Tibial nerve (tissue), 4 donors: ENCODE measurements at places on chromosomes 16 and 17.

- DNase-seq = no peak
- no peak overlapping the region for H3K27ac ChIP-seq
- H3K36me3 ChIP-seq = peaks cover 15% of the 10 kb centered on the region
- H3K4me1 ChIP-seq = no peaks in the 10 kb centered on the region
- H3K4me3 ChIP-seq = no peak overlapping the region
- no peaks in the 10 kb centered on the region for H3K27me3 ChIP-seq
Measured at GRCh38 chr16:53154513-53154912, 99.7 kb downstream of the CHD9 start.

GRCh38 chr17:43912635-43913304 is 5.4 kb upstream of the MPP2 start:
- no peaks in the 10 kb centered on the region for H3K36me3 ChIP-seq
- DNase-seq = no peak
- no peaks in the 10 kb centered on the region for H3K4me1 ChIP-seq
- no peak overlapping the region for H3K4me3 ChIP-seq

DNA sequence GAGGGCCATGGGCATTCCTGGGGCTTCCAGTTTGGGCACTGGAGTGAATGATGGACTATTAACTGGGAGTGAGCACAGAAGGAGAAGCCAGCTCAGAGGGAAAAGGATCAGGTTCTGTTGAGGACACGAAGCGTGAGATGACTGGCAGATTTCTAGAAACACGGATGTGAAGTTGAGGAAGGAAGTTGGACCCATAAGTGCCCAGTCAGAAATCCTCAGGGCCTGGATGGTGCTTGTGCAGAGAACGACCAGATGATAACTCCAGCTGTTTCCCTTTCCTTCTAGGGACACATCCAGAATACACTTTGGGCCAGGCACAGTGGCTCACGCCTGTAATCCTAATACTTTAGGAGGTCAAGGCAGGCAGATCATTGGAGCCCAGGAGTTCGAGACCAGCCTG is 23.3 kb upstream of the ANKRD40CL start:
- no peaks in the 10 kb centered on the region for H3K36me3 ChIP-seq
- no peak overlapping the region for H3K27ac ChIP-seq
- no peak for DNase-seq
- no peaks in the 10 kb centered on the region for H3K27me3 ChIP-seq
- H3K4me1 ChIP-seq = no peaks in the 10 kb centered on the region

DNA sequence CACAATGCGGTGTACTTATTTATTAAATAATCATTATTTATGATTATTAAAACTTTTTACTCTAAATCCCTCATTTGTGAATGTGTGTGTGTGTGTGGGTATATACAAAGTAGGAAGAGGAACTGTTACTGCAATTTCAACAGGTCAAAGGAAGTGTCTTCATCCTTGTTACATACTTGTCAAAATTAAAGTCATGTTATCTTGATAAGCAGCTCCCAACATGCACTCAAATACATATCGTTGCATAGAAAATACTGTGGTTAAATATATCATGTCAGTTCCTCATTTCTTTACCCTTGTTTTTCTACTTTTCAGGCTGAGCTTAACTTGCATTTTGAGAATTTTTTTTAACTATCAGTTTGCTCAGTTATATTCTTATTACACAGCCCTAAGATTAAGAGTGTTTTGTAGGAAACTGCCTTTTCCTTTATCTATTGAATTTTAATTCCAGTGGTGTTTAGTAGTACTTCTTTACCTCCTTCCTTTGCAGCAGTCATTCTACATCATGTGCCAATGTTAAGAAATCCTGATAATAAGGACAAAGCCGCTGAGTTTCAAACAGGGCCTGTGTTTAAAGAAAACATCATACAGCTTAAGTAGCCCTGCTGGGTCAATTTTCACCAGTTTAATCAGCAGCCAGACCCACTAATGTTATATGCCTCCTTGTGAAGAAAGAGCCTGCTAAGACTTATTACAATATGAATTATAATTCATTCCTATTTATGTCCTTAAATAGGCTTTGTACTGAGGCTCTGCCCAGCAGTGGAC is 7.2 kb downstream of the EFCAB5 start:
- H3K4me3 ChIP-seq = no peak overlapping the region
- no peak for DNase-seq
- no peaks in the 10 kb centered on the region for H3K4me1 ChIP-seq

DNA sequence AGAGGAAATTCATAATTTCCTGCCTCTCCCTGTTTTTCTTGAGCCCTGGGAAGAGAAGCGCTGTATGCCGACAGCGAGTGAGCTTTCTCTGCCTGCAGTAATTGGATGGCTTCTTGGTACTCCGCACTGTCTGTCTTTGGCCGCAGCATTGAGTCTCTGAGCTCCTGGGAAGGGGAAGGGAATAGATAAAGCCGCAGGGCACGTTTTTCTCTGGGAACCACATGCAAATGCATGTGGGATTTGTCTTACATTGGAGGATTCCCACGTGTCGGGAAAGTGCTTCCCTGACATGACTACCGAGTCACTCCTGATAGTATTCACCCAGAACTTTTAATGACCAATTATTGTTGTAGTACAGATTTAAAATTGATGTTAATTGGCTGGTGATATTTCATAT is 385.9 kb downstream of the CPPED1 start:
- H3K4me1 ChIP-seq = no peaks in the 10 kb centered on the region
- H3K36me3 ChIP-seq = no peaks in the 10 kb centered on the region
- H3K27me3 ChIP-seq = no peaks in the 10 kb centered on the region
- DNase-seq = no peak
- no peak overlapping the region for H3K27ac ChIP-seq

DNA sequence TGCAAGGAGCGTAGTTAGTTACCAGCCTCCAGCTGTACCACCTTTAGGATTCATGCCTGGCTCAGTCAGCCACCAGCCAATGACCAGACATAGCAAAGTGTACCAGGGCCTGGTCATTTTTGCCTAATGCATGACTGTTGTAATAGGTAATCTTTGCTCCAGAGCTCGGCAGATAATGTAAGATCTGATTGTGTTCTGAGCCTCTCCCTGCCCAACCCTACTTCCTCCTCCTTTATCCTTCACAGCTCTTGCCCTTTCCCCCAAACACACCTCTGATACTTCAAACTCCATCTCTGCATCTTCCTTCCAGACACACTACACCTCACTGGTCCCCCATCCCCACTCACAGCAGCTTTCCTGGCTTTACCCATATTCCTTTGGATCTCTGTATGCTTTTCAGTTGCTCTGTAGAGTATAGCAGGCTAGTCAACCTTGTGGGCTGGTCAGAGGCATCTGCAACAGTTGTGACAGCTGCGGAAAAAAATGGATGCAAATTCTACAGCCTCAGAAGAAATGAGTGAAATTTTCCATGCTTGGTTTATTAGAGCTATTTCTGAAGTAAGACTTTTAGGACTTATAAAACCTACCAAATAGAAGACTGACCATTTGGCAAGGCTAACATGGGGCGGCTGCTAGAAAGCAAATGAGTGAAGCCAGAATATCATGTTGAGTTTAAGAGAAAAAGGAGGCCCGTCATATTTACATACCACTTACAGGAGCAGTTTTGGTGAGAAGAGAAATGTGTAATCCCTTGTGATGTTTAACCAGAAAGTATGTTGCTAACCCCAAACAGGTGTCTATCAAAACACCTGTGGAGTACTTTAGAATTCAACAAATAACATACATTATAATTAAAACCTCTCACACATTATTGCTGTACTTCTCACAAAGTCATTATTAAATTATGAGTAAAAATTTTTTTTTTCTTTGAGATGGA is 19.9 kb upstream of the C16orf87 start:
- H3K4me1 ChIP-seq = no peaks in the 10 kb centered on the region
- H3K27ac ChIP-seq = no peak overlapping the region
- no peaks in the 10 kb centered on the region for H3K36me3 ChIP-seq
- DNase-seq = no peak
- H3K4me3 ChIP-seq = no peak overlapping the region

- H3K4me1 ChIP-seq = no peaks in the 10 kb centered on the region
- H3K27ac ChIP-seq = no peak overlapping the region
- H3K36me3 ChIP-seq = no peaks in the 10 kb centered on the region
- H3K4me3 ChIP-seq = no peak overlapping the region
Measured at GRCh38 chr16:47136099-47136842, 7.5 kb downstream of the NETO2 start.

GRCh38 chr16:68365167-68365817 is 54.5 kb downstream of the PRMT7 start:
- no peak overlapping the region for H3K27ac ChIP-seq
- H3K4me1 ChIP-seq = no peaks in the 10 kb centered on the region
- no peak for DNase-seq
- H3K4me3 ChIP-seq = no peak overlapping the region
- no peaks in the 10 kb centered on the region for H3K36me3 ChIP-seq
- H3K27me3 ChIP-seq = peaks cover 26% of the 10 kb centered on the region

DNA sequence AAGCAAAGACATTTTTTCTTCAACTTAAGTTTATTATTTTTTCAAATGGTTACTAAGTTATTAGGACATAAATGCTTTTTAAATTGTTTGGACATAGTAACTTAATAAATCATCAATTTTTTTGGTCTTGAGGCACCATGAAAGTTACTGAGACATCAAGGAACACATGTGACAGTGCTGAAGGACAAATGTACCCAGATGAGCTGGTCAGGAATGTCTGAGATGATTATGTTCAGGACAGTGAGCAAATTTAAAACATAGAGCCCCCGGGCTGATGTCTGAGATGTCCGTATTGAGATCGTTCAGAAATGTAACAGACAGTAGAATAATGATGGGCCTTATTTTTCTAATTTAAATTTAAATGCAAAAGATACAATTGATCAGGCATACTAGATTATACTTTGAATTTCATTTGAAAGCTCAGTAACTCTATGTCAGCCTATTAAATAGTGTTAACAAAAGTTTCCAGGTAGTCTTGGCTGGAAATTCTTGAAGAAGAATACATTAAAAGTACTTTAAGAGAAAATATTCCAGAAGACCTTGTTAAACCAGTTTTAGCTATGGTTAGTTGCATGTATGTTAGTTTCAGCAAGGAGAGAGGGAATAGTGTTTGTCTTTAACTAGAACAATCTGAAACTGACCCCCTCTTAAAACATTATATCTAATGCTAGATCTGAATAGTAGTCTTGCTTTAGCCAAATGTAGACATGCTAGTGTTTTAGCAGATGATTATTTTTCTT is 36.4 kb downstream of the SEC14L1 start:
- no peak overlapping the region for H3K27ac ChIP-seq
- H3K36me3 ChIP-seq = no peaks in the 10 kb centered on the region
- H3K27me3 ChIP-seq = no peaks in the 10 kb centered on the region

GRCh38 chr17:29326023-29326813 is 32.3 kb upstream of the NUFIP2 start:
- no peak overlapping the region for H3K4me3 ChIP-seq
- no peak overlapping the region for H3K27ac ChIP-seq
- no peaks in the 10 kb centered on the region for H3K36me3 ChIP-seq
- no peaks in the 10 kb centered on the region for H3K27me3 ChIP-seq
- no peaks in the 10 kb centered on the region for H3K4me1 ChIP-seq

DNA sequence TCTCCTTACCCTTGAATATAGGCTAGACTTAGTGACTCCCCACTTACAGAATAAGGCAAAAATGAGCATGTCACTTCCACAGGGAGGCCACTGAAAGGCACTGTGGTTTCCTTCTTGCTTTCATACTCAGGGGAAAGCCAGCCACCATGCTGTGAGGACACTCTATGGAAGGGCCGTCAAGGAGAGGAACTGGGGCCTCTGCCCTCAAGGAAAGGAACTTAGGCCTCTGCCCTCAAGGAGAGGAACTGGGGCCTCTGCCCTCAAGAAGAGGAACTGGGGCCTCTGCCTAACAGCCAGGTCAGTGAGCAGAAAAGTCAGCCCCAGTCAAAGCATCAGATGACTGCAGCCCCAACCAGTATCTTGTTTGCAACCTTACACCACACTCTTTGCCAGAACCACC is 30.1 kb downstream of the VPS35 start:
- no peaks in the 10 kb centered on the region for H3K27me3 ChIP-seq
- H3K36me3 ChIP-seq = peaks cover 12% of the 10 kb centered on the region
- no peaks in the 10 kb centered on the region for H3K4me1 ChIP-seq
- H3K27ac ChIP-seq = no peak overlapping the region
- no peak overlapping the region for H3K4me3 ChIP-seq
- DNase-seq = no peak

GRCh38 chr17:75012346-75013091 is at the start of gene MRPL58:
Gene MRPL58, plus strand, starts transcription at chr17:75012670. Its CDS starts 17 bp downstream, at chr17:75012687.
- no peaks in the 10 kb centered on the region for H3K36me3 ChIP-seq
- H3K27me3 ChIP-seq = no peaks in the 10 kb centered on the region
- peak; percentile 53 for DNase-seq
- H3K4me1 ChIP-seq = peaks cover 35% of the 10 kb centered on the region
- H3K27ac ChIP-seq = peak within 1 kb of the TSS; percentile 91
- peak within 1 kb of the TSS; percentile 72 for H3K4me3 ChIP-seq

DNA sequence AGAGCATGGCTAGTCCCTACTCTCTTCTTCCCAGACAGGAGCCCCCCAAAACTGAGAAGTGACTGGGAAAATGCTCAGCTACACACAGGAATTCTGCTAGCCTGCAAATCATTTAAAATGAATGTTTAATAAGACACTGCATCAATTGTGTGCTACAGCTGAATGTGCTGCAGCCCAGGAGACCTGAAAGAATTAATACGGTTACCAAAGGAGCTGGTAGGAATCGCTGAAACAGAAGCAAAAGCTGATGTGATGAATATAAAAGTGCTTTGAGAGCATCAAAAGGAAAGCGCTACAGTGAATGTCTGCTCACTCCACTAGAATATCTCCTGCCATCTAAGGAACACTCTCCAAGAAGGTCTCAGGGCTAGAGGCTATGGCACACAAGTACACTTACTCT is 3.7 kb downstream of the GRIN2A start:
- H3K27ac ChIP-seq = no peak overlapping the region
- H3K36me3 ChIP-seq = no peaks in the 10 kb centered on the region
- H3K4me1 ChIP-seq = no peaks in the 10 kb centered on the region
- DNase-seq = no peak

GRCh38 chr17:78140169-78141051 is 5.8 kb upstream of the C17orf99 start:
- no peaks in the 10 kb centered on the region for H3K27me3 ChIP-seq
- no peak overlapping the region for H3K4me3 ChIP-seq
- no peak overlapping the region for H3K27ac ChIP-seq
- peaks cover 33% of the 10 kb centered on the region for H3K4me1 ChIP-seq

- H3K27me3 ChIP-seq = no peaks in the 10 kb centered on the region
- H3K36me3 ChIP-seq = no peaks in the 10 kb centered on the region
- no peaks in the 10 kb centered on the region for H3K4me1 ChIP-seq
- H3K4me3 ChIP-seq = no peak overlapping the region
- no peak overlapping the region for H3K27ac ChIP-seq
Measured at GRCh38 chr16:84577034-84577803, 40.7 kb downstream of the COTL1 start.

- H3K27me3 ChIP-seq = no peaks in the 10 kb centered on the region
- H3K27ac ChIP-seq = no peak overlapping the region
- no peaks in the 10 kb centered on the region for H3K36me3 ChIP-seq
- no peaks in the 10 kb centered on the region for H3K4me1 ChIP-seq
- no peak overlapping the region for H3K4me3 ChIP-seq
Measured at GRCh38 chr17:7363311-7363710, 8.4 kb downstream of the TMEM95 start.

- H3K4me1 ChIP-seq = peaks cover 20% of the 10 kb centered on the region
- no peak overlapping the region for H3K27ac ChIP-seq
- H3K27me3 ChIP-seq = no peaks in the 10 kb centered on the region
Measured at GRCh38 chr17:8003594-8004181, 1.3 kb downstream of the GUCY2D start.
